ENCODE measurements at places on chromosomes 2 and 18.

- DNase-seq, result no peak
These were observed 279.8 kb downstream of the EIPR1 start for GRCh38 chr2:3097804-3098203.

GRCh38 chr18:70513502-70514171 is 224.8 kb downstream of the SOCS6 start:
- no peak for DNase-seq

GRCh38 chr2:207617011-207617671 is 8.1 kb downstream of the METTL21A start:
- peak; percentile 88 for DNase-seq

DNA sequence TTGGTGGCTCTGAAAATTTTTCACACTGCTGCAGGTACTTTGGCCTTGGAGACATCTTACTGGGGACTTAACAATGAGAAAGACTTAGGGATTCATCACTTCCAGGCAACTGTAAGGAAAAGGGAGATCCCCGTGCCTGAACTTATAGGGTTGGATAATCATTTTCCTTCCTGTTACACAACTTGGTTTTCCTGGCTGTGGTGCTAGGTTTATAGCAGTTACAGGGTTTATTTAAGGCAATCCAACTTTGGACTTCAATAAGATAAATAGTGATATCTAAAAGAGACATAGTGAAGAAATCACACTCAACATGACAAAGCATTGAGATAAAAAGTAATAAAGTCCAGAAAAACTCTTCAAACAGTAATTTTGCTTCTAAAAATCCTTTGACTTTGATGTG is 70.2 kb upstream of the RAPH1 start:
- no peak for DNase-seq

- DNase-seq, result peak; percentile 89
These were observed at the start of gene PDE11A for GRCh38 chr2:178072383-178073301. PDE11A (minus strand) TSS chr2:178072777; CDS start chr2:178072437, 340 bp downstream.

GRCh38 chr2:188524519-188525113 is 232.9 kb downstream of the GULP1 start:
- DNase-seq, result peak; percentile 50

DNA sequence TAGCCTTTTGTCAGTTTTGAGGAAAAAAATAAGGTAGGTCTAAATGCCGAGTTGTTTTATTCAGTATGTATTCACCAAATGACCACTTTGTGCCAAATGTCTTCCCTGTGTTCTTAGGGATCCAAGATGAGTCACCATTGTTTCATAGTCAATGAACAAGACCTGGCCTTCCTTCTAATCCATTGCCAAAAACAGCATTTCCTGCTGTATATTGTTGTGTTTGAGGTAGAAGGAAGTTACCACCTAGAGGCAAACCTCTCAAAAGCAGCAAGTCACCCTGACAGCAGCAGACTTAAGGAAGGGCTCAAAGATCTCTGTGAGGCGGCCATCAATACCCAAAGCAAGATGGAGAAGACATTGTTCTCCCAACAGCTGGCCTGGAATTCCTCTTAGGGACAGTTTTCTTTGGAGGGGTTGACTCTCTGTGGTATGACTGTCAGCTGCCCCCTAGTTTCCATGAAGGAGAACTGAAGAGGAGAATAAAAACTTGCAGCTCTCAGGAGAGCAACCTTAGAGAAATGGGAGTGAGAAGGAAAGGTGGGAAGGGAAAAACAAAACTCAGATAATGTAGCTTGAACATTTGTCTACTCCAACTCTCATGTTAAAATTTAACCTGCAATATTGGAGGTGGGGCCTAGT is 328.3 kb downstream of the LRATD1 start:
- DNase-seq, result peak; percentile 41

GRCh38 chr18:79588636-79589481 is 90.7 kb upstream of the CTDP1 start:
- DNase-seq, result no peak

DNA sequence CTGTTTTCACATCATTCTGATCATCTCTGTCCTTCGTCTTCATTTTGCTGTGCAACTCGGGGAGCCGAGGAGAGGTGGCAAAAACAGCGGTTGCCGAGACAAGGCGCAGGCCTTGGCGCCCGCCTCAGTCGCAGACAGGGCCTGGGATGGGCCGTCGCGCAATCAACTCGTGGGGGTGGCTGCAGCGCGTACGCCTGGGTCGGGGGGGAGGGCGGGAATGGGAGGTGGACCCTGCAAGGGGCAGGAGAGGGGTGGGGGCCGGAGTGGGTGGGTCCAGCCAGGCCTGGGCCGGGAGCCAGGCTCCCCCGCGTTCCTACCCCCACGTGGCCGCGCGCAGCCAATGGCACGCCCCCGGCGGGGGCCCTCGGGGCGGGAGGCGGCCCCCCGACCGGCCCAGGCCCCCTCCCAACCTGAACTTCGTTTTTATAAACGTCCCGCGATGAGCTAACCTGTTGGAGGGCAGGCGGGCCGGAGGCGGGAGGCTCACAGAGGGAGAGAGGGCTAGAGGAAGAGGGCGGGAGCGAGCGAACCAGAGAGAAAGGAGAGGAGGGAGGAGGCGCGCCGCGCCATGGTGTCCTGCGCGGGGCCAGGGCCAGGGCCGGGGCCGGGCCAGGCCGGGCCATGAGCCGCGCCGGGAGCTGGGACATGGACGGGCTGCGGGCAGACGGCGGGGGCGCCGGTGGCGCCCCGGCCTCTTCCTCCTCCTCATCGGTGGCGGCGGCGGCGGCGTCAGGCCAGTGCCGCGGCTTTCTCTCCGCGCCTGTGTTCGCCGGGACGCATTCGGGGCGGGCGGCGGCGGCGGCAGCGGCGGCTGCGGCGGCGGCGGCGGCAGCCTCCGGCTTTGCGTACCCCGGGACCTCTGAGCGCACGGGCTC is at the start of gene HOXD13:
HOXD13 (plus strand) TSS at position 452 of the 875 bp plus-strand sequence; CDS start at position 622, 170 bp downstream.
- no peak for DNase-seq

DNA sequence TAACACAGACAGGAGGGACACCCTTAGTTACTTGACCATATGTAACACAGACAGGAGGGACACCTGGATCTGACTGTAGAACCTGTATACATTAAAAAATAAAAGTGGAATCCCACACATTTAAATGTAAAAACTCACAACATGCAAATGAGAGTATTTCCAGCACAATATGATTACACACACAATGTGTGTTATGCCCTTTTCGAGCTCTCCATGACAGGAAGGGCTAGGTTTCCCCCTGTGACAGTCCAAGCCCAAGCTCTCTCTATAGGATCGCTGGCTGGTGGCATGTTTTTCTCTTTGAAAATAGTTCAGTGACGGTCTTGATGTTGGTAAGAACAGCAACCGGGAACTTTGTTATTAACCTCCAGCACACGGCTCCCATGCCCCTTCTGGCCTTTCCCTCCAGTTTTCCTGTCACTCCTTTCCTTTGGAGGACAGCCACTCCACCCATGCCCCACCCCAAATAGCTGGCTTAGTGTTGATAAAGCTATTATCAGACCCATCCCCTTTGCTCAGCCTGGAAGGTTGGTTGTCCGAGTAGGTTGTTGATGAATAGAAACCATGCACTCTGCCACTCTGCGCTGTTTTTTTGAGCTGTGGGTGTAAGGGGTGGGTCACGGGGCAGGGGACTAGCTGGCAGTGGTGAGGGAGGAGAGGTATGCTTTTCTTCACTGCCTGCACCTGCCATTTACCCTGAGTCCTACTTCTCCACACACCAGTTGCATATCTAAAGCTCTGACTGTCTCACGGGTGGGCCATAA is 2.7 kb downstream of the RASGRP3 start:
- DNase-seq, result no peak

DNA sequence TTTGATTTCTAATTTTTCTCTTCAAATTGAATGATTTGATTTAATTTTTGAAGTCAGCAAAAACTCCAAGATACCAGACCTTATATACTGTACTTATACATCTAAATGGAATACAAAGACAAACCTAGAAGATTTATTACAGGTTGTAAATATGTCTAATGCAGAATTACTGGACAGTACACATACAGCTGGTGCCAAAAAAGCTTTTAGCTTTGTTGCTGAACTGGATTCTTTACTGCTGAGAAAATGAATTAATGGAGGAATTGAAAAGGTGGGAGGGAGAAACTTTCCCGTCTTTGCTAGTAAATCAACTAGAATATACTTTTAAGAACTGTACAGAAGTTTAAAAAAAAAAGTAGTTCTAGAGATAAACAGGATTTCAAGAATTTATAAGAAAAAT is 17.5 kb downstream of the C1D start:
- no peak for DNase-seq

DNA sequence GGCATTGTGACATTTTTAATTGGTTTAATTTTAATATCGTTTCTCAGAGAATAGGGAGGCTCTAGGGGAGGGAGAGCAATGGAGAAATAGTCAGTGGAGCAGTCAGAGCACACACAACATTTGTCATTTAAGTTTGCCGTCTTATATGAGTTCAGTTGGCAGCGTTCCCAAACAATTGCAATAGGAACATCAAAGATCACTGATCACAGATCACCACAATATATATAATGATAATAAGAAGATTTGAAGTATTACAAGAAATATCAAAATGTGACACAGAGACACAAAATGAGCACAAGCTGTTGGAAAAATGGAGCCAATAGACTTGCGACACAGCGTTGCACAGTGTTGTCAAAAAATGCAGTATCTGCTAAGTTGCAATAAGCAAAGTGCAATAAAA is 303.7 kb downstream of the CDH19 start:
- no peak for DNase-seq

GRCh38 chr2:169716938-169717690 is 16.5 kb upstream of the KLHL23 start:
- no peak for DNase-seq

- DNase-seq, result no peak
These were observed 90.1 kb upstream of the FAM136A start for GRCh38 chr2:70391988-70392387.

DNA sequence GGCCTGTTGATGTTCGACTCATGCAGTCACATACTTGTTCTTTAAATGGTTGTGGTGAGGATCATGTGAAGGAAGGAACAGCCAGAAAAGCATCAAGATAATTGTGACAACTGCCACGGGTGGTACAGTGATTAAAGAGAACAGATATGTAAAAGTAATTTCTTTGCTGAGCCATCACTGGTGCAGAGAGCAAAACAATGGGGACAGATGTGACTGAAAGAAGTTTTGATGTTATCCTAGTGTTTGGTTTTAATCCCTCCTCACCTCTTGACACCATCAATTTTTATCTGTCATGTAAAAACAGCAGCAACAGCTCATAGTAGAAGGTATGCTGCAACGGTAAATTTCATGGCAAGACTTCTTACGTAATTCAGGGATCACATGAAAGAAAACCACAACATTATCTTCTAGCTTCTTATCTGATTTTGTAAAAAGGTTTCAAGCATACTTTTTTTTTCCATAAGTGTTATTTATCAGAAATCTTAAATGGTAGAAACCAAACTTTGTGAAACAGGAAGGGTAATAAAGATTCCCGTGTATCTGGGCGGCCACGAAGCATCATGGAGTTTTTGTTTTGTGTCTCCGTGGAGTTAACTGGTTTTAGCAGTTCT is 65.2 kb downstream of the PLCL1 start:
- no peak for DNase-seq

GRCh38 chr18:10264260-10264659 is 190.2 kb upstream of the APCDD1 start:
- no peak for DNase-seq

DNA sequence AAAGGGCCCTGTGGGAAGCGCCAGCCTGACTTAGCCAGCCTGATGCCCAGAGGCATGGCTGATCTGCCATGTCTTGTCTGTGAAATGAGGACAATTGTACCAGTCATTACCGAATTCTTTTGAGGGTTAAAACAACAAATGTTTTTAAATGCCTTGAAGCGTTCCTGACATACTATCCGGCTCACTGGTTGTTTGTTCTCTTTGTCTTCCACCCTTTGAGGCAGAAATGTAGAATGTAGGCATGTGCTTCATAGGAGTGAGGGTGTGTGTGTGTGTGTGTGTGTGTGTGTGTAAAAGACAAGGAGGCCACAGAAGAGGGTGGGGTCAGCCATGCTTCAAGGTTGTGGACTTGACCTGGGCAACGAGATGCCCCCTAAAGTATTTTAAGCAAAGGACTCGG is 35.5 kb downstream of the TGFBRAP1 start:
- DNase-seq, result peak; percentile 53

- DNase-seq, result peak; percentile 40
These were observed 355.2 kb downstream of the PARD3B start for GRCh38 chr2:204900487-204900886.

- DNase-seq, result peak; percentile 89
These were observed 19.5 kb downstream of the NFE2L2 start for GRCh38 chr2:177245010-177245422.

GRCh38 chr2:219001577-219002394 is 8.6 kb upstream of the CRYBA2 start:
- DNase-seq, result no peak

- peak; percentile 69 for DNase-seq
These were observed 1012.1 kb downstream of the TMEM182 start for GRCh38 chr2:103773884-103774283.

DNA sequence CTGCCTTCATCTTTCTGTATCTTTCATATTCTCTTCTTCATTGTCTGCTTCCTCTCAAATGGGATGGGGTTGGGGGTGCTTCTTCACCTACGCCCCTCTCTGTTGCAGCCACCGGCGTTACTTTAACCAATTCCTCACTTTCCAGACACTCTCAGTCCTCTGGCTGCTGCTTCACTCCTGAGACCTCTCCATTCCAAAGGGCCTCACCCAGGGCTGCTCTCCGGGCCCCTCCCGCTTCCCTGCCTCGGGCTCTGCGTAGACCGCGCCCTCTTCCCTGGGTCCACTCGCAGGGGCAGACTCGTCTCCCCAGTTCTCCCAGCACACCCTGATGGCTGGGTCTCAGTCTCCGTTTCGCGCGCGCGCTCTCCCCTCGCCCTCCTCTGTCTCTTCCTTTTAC is 926 bp downstream of the SERPINB8 start:
- DNase-seq, result no peak

DNA sequence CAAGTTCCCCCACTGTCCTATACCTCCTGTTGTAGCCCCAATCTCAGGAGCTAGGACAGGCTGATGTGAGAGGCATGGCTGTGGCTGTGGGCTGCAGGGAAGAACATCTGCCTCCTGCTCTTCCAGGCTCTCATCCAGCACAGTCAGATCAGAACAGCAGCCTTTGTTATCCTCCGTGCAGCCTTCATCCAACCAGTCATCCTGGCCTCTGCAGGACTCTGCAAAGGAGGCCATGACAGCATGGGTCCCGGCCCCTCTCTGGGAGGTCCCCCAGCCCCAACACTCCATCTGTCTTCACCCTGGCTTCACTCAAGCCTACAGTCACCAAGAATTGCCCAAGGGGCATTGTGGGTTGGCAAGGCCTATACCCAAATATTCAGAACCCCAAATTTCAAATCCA is 223.2 kb upstream of the COPS8 start:
- no peak for DNase-seq

GRCh38 chr18:50194631-50195532 is at the start of gene MYO5B:
MYO5B (minus strand) TSS chr18:50195147; CDS start chr18:50194793, 354 bp downstream.
- peak; percentile 75 for DNase-seq

Data from Caki2 (cell line).